ENCODE measurements at places on chromosomes 2 and 18.

DNA sequence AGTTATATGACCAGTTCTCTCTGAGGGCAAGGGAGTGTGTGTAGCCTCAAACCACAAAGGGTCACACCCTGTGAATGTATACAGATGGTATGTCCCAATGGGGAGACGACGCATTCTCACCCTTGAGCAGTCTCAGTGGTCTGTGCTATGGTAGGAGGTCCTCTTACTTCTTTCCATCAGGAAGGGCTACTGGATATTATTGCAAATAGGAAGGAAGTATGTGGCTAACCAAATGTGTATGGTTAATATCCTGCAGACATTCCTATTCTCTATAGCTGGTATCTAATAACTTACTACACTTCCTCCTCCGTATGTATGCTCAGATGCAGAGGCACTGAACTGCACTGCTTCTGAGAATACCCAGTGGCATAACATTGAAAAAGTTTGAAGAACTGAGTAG is 306.7 kb upstream of the CCDC68 start:
- no peak for DNase-seq

DNA sequence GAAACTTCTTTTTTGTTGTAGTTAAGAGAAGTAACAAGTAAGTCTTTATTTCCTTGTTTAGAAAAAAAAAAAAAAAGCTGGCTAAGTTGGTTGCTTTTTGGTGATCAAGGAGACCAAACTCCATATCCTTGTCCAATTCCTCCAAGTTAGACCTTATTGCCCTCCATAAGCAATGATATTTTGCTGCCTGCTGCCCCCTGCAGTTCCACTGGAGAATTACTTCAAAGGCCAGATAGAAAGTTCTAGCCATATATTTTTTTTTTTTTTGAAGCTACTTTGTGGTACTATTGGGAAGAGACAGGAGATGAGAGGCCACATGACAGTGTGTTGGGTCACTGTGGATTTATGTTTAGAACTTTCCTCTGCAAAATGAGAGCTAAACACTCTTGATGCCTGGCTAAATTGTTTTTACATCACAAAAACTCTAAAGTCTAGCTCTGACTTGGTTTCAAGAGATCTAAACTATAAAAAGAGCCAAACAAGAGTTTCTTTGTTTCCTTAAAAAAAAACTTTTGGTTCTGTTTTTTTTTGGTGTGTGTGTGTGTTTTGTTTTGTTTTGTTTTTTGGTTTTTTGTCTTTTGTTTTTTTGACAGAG is 80.7 kb upstream of the RASGRP3 start:
- peak; percentile 46 for DNase-seq

GRCh38 chr2:237153181-237153580 is 67.5 kb downstream of the COPS8 start:
- no peak for DNase-seq

- no peak for DNase-seq
Measured at GRCh38 chr2:72121153-72121552, 26.5 kb downstream of the CYP26B1 start.

GRCh38 chr2:199704358-199705238 is 146.4 kb downstream of the FTCDNL1 start:
- DNase-seq = peak; percentile 63

DNA sequence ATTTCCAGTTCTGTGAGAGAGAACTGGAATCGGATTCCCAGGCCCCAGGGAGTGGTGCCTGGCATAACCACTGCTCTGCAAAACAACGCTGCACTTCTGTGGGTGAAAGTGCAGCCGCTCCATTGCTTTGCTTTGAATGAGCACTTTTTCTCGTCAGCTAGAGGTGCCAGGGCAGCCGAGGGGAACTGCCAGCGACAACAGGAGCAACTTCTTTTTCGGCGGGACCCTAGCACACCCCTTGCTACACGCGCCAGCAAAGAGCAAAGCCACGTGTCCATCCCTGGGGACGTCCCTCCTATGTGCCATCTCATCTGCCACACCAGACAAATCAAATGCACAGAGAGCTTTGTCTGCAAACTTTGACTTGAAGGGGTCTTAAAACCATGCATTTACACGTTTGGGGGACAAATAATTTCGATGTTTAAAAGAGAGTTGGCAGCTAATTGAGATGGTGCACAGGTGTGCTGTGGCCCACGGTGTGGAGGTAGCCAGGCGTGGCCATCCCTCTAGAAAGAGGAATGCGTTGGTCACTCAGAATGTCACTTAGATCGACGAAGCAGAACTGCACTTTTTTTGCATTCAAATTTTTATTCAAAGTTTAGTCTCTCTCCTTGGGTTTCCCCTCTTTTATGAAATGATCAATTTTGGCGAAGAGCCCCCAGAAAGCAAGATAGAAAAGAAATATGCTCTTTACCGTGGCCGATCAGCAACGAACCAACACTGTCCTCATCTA is 151.8 kb downstream of the MBP start:
- no peak for DNase-seq

Data from NCI-H460 (cell line).